Fibroblast of skin of back (primary cell): ENCODE measurements at places on chromosomes 6 and 20.

DNA sequence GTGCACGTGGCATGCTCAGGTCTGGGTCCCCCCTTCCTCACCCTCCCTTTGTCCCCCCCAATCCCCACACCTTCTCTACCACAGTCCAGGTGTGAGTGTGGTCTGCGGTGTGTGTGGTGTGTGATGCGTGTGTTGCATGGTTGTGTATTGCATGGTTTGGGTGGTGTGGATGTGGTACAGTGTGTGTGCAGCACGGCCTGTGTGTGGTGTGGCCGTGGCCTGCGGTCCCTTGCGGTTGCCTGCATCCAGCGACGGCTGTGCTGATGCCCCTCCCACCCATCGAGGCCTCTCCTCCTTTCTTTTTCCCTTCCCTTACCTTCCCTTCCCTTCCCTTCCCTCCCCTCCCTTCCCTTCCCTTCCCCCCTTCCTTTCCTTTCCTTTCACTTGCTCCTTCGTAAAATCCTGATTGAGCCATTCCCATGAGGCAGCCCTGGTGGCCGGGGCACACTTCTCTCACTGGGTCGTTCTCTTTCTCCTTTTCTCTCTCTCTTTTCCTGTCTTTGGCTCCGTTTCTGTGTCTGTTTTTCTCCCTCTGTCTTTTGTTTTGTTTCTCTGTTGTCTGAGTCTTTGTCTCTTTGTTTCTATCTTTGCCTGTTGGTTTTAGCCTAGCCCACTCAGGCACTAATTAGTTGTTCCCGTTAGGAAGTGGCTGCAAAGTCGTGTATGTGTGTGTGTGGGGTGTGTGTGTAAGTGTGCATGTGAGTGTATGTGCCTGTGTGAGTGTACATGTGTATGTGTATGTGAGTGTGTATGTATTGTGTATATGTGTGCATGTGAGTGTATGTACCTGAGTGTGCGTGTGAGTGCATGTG, 65.7 kb downstream of the SRC start:
- no peak for DNase-seq

DNA sequence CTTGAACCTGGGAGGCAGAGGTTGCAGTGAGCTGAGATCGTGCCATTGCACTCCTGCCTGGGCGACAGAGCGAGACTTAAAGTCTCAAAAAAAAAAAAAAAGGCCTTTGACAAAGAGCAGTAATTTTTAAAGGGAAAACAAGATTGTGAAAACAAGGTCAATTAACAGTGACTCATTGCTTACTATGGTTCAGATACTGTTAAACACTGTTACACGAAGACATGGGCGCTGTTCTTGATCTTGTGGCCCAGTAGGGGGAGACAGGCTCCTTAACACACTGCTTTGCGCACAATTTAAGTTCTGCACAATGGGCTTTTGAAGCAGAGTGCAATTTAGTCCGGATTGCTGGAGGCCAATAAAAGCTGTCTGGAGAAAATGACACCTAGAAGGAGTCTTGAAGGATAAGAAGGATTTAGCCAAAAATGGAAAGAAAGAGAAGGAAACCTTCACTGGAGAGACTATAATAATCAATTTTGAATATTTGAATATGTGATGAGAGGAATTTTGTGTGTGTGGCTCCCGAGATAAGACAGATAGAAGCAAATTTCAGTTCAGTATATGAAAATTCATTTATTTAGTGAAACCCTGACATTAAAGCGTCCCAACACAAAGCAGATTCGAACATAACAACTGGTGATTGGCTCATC, 6.0 kb upstream of the LATS1 start:
- DNase-seq, result peak; percentile 74

GRCh38 chr6:136647363-136647852, 97.2 kb upstream of the MAP7 start:
- peak; percentile 88 for DNase-seq

GRCh38 chr6:45531999-45532595, 154.4 kb upstream of the SUPT3H start:
- DNase-seq, result peak; percentile 57

DNA sequence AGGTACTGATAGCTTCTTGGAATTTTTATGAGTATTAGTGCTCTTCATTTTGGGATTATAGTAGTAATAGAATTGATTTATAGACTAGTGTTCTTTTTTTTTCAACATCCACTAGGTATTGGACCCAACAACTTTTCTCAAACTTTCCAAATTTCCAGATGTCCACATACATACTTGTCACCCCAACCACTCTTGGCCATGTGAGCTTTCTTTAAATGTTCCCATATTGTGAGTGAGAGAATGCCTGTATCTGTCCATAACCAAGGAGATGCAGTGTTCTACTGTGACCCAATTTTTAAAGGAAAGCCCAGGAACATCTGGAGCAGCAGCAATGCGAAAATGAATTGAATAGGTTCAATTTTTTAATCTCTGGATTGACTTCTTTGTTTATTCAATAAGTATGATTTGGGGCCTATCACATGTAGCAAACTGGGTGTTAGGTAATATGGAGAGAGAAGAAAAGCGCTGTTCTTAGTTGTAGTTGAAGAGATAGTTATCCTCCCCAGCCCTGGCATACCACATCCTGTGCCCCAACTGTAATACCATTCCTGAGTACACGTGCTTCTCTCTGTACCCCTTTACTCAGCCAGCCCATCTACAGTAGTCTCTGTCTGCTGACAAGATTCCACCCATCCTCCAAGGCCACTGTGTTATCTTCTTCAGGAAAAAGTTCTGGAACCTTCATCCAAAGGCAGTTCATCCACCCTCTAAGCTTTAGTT, 116.8 kb upstream of the SUPT3H start:
- DNase-seq, result no peak

- DNase-seq, result no peak
These were observed 241.2 kb upstream of the PREP start for GRCh38 chr6:105644073-105644489.

DNA sequence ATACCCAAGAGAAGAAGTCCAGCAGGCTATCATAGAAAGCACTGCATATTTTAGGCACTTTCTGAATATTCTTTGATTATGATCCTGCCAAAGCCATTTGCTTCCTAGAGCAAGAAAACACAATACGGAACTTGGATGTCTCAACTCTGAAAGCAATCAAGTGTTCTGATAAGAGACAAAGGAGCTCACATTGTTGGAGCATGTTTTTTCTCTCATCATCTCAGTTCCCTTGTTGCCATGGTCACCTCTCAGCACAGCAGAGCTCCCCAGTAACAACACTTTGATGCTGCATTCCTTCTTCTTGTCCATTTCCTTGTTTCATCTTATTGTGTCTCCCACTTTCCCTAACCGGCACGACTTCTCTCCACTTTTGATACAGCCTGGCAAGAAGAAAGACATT, 168.7 kb upstream of the FUT9 start:
- DNase-seq, result no peak

DNA sequence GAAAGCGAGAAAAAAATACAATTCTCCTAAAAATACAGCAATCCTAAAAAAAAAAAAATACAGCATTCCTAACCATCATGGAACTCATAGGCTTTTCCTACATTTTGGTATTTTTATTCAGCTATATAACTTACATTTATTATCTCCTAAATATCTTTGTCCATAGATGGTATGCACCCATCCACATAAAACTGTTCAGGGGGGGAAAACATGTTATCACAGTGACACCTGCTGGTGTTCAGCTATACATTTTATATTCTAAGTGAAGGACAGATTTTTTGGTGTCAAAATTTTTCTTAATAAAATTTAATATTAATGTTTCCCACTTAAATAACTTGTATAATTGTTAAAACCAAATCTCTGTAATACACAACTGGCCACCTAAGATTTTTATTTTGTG, 58.0 kb downstream of the BLOC1S5 start:
- DNase-seq, result peak; percentile 54

GRCh38 chr6:169186496-169187169, 67.0 kb downstream of the THBS2 start:
- no peak for DNase-seq

DNA sequence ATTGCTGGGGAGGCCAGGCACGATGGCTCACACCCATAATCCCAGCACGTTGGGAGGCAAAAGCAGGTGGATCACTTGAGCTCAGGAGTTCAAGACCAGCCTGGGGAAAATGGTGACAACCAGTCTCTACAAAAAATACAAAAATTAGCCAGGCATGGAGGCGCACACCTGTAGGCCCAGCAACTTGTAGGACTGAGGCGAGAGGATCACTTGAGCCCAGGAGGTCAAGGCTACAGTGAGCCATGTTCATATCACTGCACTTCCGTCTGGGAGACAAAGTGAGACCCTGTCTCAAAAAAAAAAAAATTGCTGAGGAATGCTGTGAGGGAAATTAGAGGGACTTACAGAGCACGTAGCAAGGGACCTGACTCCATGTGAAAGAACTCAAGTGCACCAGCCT, 40.8 kb upstream of the ID1 start:
- no peak for DNase-seq

- no peak for DNase-seq
These were observed 21.1 kb downstream of the CDC40 start for GRCh38 chr6:110201151-110201884.

GRCh38 chr6:88295663-88296062, 129.5 kb upstream of the CNR1 start:
- DNase-seq, result no peak

- DNase-seq, result no peak
These were observed 28.3 kb downstream of the NPEPL1 start for GRCh38 chr20:58720890-58721289.

- DNase-seq, result no peak
These were observed 5.6 kb upstream of the BLCAP start for GRCh38 chr20:37533154-37533715.

GRCh38 chr20:20743511-20744169, 31.2 kb upstream of the RALGAPA2 start:
- DNase-seq, result no peak

DNA sequence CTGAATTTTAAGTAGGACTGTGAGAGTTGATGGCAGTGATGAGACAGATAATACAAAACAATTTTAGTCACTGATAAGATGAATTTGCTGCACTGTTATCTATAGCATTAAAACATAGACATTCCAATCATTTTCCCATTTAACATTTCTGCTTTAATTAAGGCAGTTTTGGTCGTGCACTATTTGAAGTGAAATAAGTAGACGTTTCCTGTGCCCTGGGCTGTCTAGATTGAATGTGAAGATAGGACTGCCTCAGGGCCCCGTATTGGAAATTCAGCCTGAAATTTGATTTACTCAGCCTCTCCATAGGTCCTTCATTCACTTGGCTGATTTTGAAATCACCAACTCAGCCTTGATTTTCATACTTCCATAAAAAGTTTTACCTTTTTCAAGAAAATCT, 48.3 kb downstream of the ARID1B start:
- DNase-seq, result no peak

- DNase-seq, result no peak
These were observed 531 bp upstream of the VWA7 start for GRCh38 chr6:31777667-31778050.
